ENCODE measurements at places on chromosomes 5 and 9.

DNA sequence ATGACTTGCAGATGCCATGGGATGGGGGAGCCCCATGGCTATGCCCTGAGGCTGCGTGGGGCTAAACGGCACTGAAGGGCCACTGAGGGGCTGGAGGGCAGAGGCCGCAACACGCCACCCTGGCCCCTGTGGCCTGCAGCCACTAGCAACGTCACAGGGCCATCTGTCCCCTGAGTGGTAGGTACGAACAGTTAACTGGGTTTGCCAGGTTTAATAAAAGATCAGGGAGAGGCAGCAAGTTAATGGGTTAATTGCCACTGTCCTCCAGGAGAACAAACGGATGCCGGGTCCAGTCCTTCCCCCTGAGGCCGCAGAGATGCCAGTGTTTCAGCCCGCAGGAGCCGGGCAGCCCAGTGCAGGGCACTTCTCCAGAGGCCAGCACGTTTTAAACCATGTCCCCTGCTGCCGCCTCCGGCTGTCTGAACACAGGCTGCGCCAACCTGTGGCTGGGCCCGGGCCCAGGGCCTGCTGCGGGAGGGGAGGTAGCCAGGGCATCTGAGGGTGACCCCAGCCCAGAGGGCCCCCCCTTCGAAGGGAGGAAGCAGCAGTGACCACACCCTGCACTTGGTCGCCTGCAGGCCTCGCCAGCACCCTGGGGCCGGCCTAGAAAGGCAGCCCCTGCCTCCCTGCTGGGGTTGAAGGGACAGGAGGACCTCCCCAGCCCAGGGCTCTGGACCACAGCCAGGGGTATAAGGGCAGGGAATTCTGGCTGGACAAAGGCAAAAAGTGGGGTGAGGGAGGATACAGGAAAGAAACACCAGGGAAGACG is 227.3 kb downstream of the FANCC start:
- DNase-seq, result no peak

GRCh38 chr5:168946363-168946762 is 354.6 kb downstream of the SLIT3 start:
- DNase-seq, result no peak

DNA sequence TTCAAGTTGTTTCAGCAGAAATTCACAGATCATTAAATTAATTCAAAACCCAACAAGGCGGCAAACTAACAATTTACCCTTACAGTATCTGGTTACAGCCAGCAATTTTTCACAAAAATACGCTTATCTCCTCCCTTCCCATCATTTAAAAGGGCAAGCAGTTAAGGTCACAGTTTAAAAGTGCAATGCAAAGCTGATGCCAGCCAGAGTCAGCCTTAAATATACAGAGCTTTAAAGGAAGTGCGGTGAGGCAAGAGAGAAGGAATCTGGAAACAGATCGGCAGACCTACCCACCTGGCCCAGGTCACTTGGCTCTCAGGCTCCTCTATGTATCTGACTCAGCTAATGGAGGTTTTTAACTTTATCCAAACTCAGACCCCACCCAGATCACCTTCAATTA is 31.0 kb downstream of the EPB41L4A start:
- DNase-seq, result no peak

- no peak for DNase-seq
Measured at GRCh38 chr9:76580188-76580587, 121.2 kb downstream of the GCNT1 start.

- DNase-seq, result no peak
Measured at GRCh38 chr9:14066831-14067230, 247.1 kb downstream of the NFIB start.

GRCh38 chr9:121154782-121155181 is 46.9 kb downstream of the RAB14 start:
- DNase-seq, result no peak

- no peak for DNase-seq
Measured at GRCh38 chr5:134851307-134851923, 5.6 kb downstream of the C5orf24 start.

GRCh38 chr5:3542769-3543168 is 52.9 kb upstream of the IRX1 start:
- no peak for DNase-seq

GRCh38 chr5:80369521-80369920 is 38.3 kb upstream of the ZFYVE16 start:
- DNase-seq, result no peak

- DNase-seq, result peak; percentile 47
Measured at GRCh38 chr9:27528886-27529315, 713 bp downstream of the MOB3B start.

- DNase-seq, result no peak
Measured at GRCh38 chr9:131841765-131842318, 102.0 kb upstream of the RAPGEF1 start.

- no peak for DNase-seq
Measured at GRCh38 chr5:81657386-81657785, 93.5 kb downstream of the SSBP2 start.

- DNase-seq, result no peak
Measured at GRCh38 chr9:77019236-77019925, at the start of gene FOXB2. FOXB2 (plus strand) TSS chr9:77019655; CDS start chr9:77019655, 0 bp downstream.

GRCh38 chr5:136046246-136046645 is 17.5 kb downstream of the TGFBI start:
- DNase-seq, result no peak

DNA sequence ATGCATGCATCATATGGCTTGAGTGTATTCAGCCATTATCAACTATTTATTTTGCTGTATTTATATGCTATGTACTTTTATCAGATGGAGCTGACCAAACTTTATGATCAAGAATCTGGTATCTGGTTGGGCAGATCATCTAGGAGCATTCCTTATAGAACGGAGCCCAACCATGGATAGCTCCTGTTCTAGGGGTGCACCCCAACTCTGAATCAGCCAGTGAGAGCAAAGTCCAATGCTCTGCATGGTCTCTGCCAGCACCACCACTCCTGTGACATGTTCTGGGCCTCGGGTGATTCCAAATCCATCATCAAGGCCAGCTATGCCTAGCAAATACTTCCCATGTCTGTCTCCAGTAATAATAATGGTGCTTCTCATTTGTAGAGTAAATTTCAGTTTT is 517.5 kb downstream of the AGTPBP1 start:
- no peak for DNase-seq
